ENCODE measurements at places on chromosomes 16 and 17.

DNA sequence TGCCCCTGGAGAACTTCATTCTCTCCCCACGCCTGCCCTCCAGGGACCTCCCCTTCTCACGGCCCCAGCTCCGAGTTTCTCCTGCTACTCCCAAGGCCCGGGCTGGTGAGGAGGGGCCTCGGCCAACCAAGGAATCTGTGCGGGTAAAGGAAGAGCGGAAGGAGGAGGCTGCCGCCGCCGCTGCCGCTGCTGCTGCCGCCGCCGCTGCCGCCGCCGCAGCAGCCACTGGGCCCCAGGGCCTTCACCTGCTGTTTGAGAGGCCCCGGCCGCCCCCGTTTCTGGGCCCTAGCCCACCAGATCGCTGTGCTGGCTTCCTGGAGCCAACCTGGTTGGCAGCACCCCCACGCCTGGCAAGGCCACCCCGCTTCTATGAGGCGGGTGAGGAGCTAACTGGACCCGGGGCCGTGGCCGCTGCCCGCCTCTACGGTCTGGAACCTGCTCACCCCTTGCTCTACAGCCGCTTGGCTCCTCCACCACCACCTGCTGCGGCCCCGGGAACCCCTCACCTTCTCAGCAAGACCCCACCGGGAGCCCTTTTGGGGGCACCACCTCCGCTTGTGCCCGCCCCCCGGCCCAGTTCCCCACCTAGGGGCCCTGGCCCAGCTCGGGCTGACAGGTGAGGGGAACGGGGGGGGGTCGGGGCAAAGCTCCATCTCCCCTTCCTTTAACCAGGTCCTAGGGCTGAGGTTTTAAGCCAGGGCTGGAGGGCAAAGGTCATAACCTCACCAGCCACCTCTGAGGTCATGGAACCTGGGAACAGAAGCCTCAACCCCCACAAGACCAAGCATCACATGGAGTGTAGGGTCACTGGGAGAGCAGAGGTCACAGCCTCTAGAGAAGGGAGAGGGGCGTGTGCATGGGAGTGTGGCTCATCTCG, 11.0 kb downstream of the FBRS start:
- DNase-seq, result no peak

DNA sequence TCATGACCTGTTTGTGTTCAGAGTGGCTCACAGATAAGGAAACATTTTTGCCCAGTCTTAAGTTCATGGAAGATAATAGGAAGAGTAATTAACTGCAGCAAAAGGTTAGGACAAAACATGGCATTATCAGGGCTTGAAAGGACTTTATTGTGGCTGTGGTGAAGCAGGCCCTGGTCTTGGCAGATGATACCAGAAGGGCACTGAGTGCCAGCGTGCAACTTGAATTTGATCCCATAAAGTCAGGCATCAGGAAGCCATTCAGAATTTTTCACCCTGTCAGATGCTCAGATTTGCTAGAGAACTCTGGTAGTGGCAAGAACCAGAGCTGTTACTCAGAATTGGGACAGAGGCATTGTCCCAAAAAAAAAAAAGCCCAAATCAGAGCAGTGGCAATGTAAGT, 11.2 kb upstream of the COG7 start:
- DNase-seq, result no peak

- DNase-seq, result peak; percentile 65
Observed at GRCh38 chr17:74972107-74972972, at the start of gene HID1. HID1 (minus strand) TSS chr17:74972759; CDS start chr17:74972656, 103 bp downstream.

- DNase-seq, result no peak
Observed at GRCh38 chr17:19760746-19761145, 12.6 kb upstream of the ALDH3A1 start.

DNA sequence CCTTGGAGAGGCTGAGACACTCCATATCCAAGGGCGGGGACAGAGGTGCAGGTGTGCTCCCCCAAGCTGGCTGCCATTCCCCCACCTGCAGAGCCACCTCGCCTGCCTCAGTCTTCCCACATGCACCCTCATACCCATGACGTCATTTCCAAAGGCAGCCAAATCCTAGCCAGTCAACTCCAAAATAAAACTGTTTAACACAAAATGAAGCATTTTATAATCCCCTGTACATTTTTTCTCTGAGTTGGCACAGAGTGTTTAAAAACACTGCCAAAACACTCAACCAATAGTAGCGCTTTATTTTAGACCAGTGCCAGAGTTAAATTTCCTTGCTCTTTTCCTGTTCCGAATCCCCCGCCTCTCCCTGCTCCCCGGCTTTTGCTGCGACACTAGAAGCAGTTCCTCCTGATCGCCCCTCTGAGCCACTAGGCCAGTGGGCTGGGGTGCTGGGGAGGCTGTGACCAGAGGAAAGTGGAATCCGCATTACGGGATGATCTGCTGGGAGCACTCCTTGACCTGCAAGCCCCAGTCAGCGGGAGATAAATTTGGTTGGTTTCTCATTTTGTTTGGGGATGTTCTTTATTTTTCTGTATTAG, 139.5 kb downstream of the ZNF423 start:
- no peak for DNase-seq

DNA sequence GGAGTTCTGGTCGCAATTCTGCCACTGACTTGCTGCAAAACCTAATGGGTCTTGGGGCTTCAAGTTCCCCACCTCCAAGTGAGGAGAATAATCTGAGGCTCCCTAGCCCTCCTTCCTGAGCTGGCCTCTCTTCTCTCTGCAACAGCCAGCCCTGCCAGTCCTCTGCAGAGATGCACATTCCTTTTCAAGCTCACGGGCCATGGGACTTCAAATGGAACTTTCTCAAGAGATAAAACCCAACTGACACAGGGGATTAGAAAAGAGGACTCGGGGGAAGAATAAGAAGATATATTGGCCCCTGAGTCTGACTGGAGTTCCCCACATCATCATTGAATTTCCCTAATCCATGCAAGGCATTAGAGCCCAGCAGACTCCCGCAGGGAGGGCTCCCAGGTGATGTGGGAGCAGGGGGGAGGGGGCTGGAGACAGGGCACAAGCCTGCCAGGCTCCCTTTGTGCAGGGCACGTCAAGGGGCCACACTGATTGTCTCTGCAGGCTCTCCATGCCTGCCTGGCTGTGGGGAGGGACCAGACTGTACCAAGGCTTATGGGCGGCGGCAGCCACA, 131.0 kb downstream of the CCDC144A start:
- no peak for DNase-seq

DNA sequence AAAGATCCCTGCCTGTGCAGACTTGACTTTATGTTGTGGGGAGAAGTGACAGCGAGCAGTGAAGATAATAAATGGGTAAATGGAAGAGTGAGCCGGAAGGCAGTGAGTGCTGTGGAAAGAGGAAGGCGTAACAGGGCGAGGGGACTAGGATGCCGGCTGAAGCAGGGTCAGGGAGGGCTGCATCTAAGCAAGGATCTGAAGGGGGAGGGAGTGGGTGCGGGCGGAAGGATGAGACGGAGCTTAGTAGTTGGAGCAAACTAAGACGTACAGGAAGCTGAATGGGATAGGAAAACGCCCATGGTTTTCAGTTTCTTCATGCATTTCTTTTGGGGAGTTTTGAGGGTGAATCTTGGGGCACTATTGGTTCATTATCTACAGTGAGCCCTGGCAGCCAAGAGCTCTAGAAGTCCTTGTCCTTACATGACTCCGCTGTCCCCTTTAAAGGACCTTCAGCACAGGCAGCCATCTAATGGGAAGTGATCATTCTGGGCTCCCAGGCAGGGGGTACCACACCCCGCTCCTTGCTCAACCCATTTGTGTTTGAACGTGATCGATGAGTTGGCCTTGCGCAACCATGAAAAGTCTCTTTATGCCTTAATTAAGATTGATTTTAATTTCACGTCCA, 10.4 kb upstream of the NAT9 start:
- DNase-seq, result no peak

GRCh38 chr16:30395155-30395991, at the start of gene ZNF48:
ZNF48 (plus strand) TSS chr16:30395420; CDS start chr16:30395795, 375 bp downstream.
- DNase-seq, result no peak

DNA sequence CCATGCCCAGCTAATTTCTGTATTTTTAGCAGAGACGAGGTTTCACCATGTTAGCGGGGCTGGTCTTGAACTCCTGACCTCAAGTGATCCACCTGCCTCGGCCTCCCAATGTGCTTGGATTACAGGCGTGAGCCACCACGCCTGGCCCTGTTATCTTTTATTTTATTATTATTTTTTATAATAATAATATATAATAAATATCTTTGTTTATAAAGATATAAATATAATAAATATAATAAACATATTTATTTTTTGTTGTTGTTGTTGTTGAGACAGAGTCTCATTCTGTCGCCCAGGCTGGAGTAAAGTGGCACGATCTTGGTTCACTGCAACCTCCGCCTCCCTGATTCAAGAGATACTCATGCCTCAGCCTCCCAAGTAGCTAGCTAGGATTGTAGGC, 7.0 kb upstream of the RNF157 start:
- no peak for DNase-seq

DNA sequence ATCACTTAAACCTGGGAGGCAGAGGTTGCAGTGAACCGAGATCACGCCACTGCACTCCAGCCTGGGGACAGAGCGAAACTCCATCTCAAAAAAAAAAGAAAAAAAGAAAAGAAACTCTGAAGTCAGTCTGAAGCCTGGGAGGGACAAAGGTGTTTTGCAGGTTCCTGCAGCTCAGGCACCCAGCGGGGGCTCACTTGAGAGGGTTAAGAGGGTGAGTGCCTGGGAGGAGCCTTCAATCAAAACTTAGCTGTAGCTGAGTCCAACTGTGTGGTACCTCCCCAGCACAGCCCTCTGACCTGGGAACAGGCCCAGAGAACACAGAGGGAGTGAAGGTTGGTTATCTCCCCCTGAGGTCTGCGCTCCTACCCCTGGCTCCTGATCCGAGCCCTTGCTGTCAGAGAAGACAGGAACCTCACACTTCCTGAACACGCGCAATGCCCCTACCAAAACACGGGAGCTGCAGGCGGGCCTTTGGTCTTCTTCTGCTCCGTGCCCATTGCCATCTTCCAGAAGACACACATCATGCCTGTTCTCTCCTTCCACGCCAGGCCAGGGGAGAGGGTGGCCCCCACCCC, 20.4 kb upstream of the ZC3H18 start:
- DNase-seq, result no peak

- DNase-seq, result no peak
Observed at GRCh38 chr17:43363181-43363925, 35.4 kb upstream of the ARL4D start.

DNA sequence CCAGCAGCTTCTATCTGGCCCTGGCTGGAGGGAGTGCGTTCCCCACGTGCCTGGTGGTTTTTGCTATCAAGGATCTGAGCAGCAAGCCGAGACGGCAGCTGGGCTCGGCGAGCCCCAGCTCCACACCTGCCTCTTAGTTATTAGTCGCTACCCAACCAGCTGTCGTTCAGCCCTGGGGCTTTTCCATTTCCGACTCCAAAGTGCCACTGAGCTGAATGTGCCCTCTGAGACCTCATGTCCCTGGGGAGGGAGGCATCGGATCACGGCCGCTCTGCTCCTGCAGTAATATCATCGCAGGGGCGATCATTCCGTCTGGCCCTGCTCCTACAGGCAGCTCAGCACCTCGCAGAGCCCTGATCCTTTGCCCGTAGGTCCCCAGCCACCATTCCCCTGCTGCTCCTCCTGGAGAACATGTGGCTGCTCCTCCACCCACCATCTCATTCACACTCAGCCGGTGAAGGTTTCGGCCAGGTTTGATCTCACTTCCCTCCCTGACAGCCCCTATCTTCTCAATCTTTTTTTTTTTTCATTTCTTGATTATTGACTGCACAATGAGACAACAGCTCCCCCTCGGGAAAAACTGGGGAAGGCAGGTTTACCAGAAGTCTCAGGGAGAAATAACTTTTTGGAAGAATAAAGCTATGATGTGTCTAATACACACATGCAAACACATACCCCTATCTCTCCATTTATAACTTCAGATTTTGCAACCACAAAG, 86.7 kb downstream of the ZFHX3 start:
- no peak for DNase-seq

DNA sequence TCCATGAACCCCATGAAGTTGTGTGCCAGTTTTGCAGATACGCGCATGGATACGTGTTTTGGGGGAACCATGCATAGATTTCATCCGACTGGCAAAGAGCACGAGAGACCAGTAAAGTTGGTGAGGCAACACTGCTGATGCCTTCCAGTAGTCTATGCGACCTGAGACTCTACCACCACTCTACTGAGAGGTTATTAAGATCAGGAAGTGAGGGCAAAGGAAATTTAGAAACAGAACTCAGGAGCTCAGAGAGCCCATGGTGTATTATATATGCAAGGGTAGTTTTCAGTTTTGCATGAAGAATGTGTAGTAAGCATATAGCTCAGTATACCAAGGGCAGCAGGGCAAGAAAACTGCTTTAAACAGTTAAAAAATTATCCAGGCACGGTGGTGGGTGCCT, 4.2 kb downstream of the SLX4 start:
- no peak for DNase-seq

DNA sequence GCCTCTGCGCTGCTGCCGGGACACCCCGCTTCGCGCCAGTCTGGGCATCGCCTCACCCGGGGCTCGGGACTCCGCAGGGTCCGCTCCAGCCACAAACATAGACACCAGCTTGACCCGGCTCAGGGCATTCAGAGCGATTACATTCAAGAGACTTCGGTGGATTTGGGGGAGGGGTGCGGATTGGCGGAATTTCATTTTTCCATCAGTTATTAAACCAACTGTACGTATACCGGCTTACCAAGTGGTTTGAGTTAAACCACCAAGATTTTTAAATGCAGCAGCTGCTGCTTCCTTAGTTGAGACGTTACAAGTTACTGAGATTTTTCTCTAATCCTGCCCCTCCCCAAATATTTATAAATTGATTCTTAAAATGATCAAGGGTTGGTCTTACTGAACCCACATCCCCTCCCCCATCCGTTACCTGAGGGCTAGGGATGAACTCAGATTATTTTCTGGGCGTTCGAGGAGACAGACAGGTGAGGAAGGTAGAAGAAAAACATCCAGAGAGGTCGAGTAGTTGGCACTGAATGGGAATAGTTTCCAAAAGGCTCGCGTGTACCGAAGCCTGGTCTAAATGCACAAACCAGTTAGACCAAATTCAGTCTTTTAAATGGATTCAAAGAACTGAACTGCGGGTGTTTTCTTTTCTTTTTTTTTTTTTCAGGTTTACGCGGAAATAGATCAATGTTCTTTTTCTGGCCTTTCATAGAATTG, 1.5 kb downstream of the CRHR1 start:
- DNase-seq, result no peak

- no peak for DNase-seq
Observed at GRCh38 chr17:21218101-21218500, 4.1 kb upstream of the TMEM11 start.

DNA sequence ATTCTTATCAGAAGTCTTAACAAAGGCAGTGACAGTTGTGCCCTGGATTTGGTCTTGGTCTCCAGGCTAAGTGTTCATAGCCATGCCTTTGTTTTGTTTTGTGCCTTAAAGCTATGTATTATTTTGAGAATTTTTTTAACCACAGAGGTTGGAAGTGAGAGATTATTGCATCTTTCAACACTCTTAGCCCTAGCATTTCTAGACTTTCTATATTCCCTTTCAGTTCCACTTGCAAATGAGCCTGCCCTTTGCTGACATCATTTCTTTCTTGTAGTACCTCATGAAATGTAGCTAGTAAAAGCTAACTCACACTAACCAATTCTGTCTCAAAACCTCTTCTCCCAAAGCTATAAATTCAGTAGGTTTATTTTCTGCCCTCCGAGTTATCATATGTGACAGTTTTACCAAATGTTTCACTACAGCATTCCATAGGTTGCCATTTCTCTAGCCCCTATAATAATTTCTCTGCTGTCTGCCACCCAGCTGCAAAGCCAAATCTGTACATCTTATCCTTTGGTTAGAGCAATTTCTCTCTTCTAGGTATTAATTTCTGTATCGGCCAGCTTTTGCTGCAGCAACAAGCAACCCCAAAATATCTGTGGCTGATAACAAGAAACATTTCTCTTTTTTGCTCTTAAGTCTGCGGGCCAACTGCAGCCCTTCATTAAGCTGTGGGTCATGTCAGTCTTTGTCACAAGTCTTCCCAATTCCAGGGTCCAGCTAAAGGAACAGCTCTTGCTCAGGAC, 14.2 kb upstream of the CCL1 start:
- no peak for DNase-seq
